ENCODE measurements at places on chromosomes 7 and 10.

- DNase-seq: no peak
Observed at GRCh38 chr7:101985057-101985902, 167.9 kb downstream of the CUX1 start.

DNA sequence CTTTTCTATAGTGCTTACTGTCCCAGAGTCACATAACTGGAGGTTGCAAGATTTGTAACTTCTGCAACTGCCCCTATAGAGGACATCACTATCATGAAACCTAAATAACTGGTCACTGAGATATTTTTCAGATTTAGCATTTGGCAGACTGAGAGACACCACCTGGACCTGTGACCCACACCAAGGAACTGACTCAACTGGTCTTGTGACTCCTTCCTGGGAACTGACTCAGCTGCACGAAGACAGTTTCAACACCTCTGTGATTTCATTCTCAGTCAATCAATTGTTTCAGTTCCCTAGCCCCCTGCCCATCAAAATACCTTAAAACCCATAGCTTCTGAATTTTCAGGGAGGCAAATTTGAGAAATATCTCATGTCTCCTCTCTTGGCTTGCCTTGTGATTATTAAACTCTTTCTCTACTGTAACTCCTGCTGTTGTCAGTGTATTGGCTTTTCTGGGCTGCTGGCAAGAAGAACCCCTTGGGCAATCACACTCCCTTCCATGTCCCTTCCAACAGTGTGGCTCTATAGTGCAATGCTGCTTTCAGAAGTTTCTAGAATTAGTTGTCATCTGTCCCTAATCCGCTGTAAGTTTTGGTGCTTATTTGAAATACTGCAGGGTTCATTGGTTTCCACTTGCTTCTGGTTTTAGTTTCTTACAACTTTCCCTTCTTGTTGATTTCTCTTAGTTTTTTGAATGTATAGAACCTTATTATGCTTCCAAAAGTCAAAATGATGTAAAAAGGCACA is 127.8 kb upstream of the ADCY1 start:
- DNase-seq: no peak

DNA sequence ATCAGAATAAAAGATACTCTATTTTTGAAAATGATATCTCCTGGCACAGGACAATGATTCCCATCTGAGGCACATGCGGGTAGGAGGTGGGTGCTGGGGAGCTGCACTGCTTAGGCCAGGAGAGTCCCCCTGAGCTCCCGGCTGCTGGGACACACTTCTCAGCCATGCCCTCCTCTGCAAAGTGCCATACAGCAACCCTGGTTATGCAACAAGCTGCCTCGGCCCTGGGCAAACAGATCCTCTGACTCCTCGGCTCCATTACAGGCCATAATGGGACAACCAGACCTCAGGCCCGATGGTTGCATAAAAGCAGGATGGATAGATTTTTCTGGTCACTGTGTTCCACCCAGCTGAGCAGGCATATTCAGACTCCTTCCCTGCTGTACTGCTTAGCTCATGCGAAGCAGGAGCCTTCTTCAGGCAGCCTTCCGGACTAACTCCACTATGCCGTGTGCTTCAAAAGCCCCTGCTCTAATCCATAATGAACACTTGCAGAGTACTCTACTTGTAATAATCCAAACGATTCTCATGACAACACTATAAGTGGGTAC is 6.5 kb upstream of the LEP start:
- no peak for DNase-seq

DNA sequence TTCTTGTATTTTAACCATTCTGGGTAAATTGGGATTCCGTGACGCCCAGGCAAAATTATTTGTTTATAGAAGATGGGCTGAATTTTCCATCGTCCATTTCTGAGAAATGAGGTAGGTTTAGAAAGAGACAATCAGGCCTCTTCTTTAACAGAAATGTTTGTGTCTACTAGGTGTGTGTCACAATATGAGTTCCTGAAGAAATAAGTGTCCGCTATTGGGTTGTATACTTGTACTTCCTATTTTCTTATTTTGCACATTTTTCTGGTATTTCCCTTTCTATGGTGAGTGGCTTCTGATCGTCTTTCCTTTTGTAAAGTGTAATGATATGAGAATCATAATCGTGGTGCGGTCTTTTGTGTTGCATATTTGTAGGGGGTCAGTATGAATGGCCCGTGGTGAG is 83.9 kb downstream of the TCF7L2 start:
- no peak for DNase-seq

- no peak for DNase-seq
Observed at GRCh38 chr7:159263430-159263829, 118.8 kb upstream of the VIPR2 start.

- no peak for DNase-seq
Observed at GRCh38 chr7:151984612-151985011, 28.4 kb downstream of the GALNTL5 start.

DNA sequence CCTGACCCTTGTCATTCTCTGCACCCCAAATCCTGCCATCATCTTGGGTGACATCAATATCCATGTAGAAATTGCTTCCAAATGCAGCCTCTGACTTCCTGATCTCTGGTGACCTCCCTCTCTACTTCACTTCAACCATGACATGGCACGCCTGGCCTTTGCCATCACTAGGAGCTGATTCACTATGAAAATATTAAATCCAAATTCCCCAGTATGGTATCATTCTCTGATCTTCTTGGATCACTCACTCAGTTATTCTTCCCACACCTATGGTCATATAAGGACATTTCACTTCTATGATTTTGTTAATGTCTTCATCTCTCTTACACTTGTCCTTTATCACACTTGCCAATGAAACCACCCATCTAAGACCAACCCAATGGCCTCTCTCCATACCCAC is 73.7 kb upstream of the ODAD2 start:
- no peak for DNase-seq

- DNase-seq: no peak
Observed at GRCh38 chr10:128573281-128573845, 447.1 kb upstream of the MKI67 start.

DNA sequence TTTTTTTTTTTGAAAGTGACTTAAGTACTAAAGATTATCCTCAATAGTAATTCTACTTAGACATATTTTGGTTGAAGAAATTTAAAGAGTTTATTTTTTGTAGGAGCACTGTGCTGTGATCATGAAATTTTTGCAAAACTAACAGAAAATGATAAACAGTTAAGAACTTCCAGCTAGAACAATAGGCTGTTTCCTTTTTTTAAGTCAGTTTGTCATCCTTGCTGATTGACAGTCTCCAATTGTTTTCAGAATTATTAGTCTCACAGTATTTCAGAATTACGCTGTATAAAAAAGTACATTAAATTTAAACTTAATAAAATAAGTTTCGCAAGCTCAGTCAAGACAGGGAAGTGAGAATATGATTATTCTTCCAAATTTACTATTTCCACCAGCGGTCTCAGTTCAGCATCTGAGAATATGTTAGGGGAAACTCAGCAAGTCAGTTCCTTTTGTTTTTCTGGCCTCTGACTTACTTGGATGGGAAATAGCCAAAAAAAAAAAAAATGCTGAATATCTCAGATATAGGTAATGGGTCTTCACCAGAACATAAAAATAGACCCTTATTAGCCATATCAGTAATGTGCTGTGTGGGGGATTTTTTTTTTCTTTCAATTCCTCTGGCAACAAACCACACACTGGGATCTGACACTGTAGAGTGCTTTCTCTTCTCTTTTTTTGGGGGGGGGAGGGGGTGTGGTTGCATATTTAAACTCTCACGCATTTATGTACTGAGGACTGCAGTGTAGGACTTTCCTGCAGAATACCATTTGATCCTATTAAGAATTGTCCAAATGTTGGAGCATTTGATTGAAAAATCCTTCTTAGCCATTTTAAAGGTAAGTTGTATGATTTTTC is at the start of gene CD36:
Gene CD36, plus strand, starts transcription at position 732 of the 855 bp plus-strand sequence. CDS start 8,099 bp downstream, outside the sequence.
- DNase-seq: no peak

- no peak for DNase-seq
Observed at GRCh38 chr7:8037151-8037550, 68.6 kb downstream of the GLCCI1 start.

DNA sequence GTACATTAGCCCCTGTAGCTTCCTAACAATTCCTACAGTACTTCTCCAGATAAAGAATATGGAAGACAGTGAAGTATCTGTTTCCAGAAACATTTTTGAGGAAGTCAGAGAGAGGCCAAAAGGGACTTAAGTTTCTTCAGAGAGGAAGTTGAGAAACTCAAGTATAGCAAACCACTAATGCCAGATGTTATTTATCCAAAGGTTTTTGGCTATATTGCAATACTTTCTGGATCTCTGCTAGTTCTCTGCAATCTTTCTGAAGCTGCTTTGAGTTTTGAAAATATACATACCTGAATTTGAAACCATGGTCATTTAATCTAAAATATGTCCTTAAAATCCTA is 64.7 kb downstream of the BICC1 start:
- DNase-seq: no peak

DNA sequence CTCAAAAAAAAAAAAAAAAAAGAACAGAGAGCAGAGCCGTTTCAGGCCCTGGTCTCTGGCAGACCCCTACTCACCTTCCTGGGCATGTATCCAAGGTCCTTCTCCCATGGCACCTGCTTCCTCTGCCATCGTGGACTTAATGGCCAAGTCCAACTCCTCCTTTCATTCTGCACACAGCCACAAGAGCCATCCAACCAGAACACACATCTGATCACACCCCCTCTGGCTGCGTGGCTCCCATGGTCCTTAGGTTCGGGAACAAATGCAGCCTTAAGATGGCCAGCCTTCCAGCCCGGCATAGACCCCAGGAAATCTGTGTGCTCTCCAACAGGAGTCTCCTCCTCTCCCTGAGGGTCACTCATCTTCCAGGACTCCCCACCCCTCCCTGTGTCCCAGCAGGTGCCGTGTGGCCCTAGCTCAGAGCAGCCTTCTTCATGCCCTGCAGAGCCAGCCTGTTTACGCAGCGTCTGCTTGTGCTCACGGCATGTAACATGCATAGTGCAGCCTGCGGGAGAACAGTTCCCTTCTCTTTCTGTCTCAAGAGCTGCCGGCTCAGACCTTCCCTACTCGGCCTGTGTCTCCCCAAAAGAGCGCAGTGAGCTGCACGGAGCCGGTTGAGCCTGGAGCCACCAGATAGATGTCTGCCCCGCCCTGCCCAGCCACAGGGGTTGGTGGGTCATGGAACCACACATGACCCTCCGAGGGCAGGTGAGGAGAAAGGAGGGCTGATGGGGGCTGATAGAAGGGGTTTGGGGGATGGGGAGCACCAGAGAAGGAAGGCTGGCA is 157.3 kb downstream of the NRF1 start:
- DNase-seq: no peak

DNA sequence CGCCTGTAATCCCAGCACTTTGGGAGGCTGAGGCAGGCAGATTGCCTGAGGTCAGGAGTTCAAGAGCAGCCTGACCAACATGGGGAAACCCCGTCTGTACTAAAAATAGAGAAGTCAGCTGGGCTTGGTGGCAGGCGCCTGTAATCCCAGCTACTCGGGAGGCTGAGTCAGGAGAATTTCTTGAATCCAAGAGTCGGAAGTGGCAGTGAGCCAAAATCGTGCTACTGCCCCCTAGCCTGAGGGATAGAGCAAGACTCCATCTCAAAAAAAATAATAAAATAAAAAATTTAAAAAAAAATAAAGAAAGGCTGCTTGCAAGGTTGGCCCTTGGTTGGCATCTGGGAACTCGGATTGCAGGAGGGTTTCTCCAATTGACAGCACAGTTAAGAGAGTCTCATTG is 221.6 kb downstream of the DGKI start:
- DNase-seq: no peak

DNA sequence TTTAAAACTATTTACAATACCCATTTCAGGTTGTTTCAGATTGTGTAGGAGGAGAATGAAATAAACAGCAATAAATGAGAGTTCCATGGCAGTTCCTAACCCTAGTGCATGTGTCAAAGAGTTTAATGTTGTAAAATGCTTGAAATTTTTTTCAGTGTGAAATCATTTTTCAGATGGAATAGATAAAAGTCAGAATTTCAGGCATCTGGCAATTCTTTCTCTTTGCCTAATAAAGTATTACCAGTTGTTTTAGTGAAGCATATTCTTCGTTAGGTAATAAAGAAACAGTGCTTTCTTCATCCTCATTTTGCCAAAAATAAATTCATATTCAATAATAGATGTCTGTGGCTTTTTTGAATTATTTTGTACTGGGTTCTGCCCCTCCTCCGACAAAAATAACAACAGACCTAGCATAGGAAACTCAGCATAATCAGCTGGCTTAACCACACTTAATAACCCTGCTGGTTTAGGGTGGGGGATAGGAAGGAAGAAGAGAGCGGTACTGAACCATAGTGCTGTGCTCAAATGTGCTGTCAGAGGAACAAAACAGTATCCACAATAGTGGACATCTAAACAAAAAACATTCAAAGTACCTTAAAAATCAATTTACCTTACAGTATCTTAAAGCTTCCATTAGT is 39.1 kb downstream of the MINDY3 start:
- no peak for DNase-seq

GRCh38 chr7:124751027-124751426 is 14.6 kb downstream of the GPR37 start:
- no peak for DNase-seq

GRCh38 chr7:3194501-3195141 is 106.4 kb upstream of the SDK1 start:
- no peak for DNase-seq

GRCh38 chr7:38838725-38839385 is 70.1 kb downstream of the VPS41 start:
- DNase-seq: no peak

- no peak for DNase-seq
Observed at GRCh38 chr7:98879979-98880315, 1.6 kb downstream of the TRRAP start.

GRCh38 chr10:11533328-11533781 is 78.1 kb downstream of the USP6NL start:
- no peak for DNase-seq

DNA sequence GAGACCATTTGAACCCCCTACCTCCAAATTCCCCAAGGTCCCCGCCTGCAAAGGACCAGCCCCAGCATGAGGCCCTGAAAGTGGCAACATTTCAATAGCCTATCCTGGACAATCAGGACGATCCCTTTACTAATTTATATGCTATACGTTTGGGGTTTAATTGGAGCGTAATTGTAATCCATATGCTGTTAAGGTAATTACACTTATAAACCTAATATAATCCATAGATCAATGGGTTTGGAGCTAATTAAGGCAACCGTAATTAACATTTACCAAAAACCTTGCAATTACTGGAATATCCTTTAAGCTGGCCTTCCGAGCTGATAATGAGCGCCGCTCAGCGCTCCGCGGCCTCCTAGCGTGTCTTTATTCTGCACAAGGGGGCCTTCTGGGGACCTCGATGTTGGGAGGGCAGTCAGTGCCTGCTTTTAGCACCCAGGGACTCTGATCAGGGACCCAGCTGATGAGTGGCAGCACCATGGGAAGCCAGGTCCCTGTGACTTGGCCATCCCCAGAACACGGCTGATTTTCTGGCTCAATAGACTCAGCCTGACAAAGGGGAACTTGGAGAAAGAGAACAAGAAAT is 91.2 kb downstream of the LHPP start:
- no peak for DNase-seq

GRCh38 chr10:49225218-49225876 is 37.2 kb upstream of the TMEM273 start:
- DNase-seq: no peak

- no peak for DNase-seq
Observed at GRCh38 chr7:22577470-22578001, 77.5 kb upstream of the STEAP1B start.

DNA sequence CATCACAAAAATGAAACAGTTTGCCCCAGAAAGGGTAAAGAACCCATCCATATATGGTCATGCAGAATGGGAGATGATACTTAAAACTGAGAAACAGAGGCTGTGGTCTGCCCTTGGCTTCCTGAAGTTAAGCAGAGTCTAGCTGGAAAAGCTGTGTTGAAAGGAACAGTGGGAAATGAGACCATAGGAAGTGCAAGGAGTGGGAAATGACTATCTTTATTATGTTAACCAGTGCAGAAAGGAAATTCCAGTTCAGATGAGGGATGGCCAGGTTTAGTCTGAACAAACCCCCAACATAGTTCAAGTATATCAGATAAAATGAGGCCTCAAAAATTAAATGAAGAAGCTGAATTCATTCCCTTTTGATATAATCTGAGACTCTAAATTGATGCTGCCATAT is 112.2 kb upstream of the TARP start:
- no peak for DNase-seq

All from activated CD8-positive, alpha-beta memory T cell treated with anti-CD3 and anti-CD28 coated beads, Interleukin-2, amount 50 U/mL, for 48 hours (primary cell).